ENCODE measurements at places on chromosomes 6 and 20. TPM values are rescaled to one million over a fixed set of nuclear protein-coding genes. Genes with fewer than 3 reads are reported as not detected.

Gene MTG2
- total RNA-seq, result 40.9 TPM

Gene RHAG
- not detected for total RNA-seq

Gene TINAG
- total RNA-seq, result not detected

Gene ARMH2
- total RNA-seq, result not detected

Gene BMP5
- 0.49 TPM for total RNA-seq

Gene CALHM5
- total RNA-seq, result 0.26 TPM

Gene SEMG2
- not detected for total RNA-seq

Gene SAMD10
- 7.2 TPM for total RNA-seq

Gene C6orf118
- not detected for total RNA-seq

Gene TSBP1
- total RNA-seq, result not detected

Gene EYS
- 0.50 TPM for total RNA-seq

All from A673 (cell line).